ENCODE measurements at places on chromosomes 5 and 9.

DNA sequence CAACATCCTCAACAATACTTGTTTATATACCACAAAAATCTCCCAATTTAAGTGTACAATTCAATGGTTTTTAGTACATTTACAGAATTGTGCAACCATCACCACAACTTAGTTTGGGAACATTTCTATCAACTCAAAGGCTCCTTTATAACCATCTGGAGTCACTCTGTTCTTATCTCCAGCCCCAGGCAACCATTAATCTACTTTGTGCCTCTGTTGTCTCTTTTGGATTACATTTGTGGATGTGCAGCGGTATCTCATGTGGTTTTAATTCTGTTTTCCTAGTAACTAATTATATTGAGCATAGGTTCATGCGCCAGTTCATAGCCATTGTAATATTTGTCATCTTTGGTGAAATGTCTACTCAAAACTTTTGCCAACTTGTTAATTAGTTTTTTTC, 14.4 kb downstream of the ADAMTS19 start:
- DNase-seq, result no peak

DNA sequence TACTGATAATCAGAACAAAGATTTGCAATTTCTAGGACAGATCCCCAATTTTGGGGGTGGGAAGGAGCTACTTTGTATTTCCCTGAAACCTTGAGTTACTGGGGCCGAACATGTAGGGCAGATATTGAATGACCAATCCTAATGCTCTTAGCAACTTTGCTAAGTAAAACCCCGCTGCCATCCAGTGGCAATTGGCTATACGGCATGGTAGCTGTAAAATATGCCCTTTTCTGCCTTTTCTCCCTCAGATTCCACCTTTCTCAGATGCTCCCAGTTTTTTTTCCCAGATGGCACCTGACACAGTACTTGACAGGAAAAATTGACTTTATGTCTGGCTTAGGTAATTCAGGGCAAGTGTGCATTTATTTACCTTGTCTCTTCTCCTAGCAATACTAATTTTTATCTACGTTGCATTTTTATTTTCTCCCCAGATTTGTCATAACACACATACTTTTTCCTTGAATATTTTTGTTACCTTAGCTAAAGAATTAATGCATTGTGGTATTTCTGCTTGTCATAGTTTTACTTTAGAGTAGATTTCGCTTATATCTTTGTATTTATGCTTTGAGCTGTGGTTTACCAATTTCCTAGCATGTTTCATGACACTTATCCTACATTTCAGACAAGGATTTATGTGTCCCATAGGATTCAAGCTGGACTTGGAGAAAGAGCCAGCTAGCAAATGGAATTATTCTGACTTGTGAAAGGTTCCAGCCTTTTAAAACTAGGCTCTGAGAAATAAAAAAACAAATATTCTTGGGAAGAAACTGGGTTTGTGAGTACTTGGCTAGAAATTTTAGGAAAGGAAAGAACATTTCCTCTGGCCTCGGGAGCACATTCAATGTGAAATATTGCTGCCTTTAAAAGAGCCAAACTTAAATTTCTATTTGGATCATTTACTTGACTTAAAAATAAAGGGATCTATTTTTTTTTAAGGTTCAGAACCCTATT, 37.4 kb downstream of the PIK3R1 start:
- DNase-seq, result peak; percentile 3

DNA sequence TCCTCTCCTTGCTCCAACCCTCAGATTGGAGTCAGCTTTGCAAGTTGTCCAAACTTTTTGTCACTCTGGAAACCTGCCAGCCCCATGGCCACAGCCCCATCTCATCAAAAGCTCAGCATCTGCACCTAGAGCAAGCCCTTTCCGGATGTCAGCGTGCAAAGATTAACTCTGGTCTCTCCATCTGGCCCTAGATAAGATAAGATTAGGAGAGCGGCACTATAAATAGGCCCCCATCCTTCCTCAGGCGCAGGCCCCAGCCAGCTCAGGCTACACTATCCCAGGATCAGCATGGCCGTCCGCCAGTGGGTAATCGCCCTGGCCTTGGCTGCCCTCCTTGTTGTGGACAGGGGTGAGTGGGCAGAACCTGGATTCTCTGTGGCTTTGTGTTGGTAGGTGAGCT, at the start of gene SPINK4:
TSS of gene SPINK4 (plus strand) at position 247 of the 400 bp plus-strand sequence. CDS start at position 289, 42 bp downstream.
- no peak for DNase-seq

- DNase-seq, result no peak
These were observed 68.1 kb downstream of the HMCN2 start for GRCh38 chr9:130333712-130334062.
